Suprapubic skin (tissue), 4 donors: ENCODE measurements at places on chromosomes 12 and 14. TPM values are rescaled to one million over a fixed set of nuclear protein-coding genes. Genes with fewer than 3 reads are reported as not detected.

The SYNE3 gene
- 9.1 TPM for total RNA-seq

The PLD4 gene
- total RNA-seq = not detected

The PPP1R36 gene
- total RNA-seq = 2.7 TPM

The DEGS2 gene
- 78.9 TPM for total RNA-seq

The LAG3 gene
- total RNA-seq = 0.60 TPM
